Uterine smooth muscle cell (primary cell): ENCODE measurements at places on chromosomes 13 and 19. TPM values are rescaled to one million over a fixed set of nuclear protein-coding genes. Genes with fewer than 3 reads are reported as not detected.

The ZNF223 gene
- 3.7 and 4.1 TPM in 2 replicates for total RNA-seq

The PCDH8 gene
- not detected in 2 replicates for total RNA-seq

The SMIM44 gene
- total RNA-seq: not detected in 2 replicates

The KLK14 gene
- total RNA-seq: not detected in 2 replicates

The IGLON5 gene
- not detected in 2 replicates for total RNA-seq

The KIR3DL1 gene
- total RNA-seq: not detected in 2 replicates

The SOX1 gene
- not detected in 2 replicates for total RNA-seq

The KISS1R gene
- not detected in 2 replicates for total RNA-seq

The GRK1 gene
- 0.11 TPM in 1 of 2 replicates, not detected in the other for total RNA-seq

The RYR1 gene
- total RNA-seq: under 0.01 and 0.11 TPM in 2 replicates

The MRPS12 gene
- total RNA-seq: 31.9 and 41.2 TPM in 2 replicates

The ELSPBP1 gene
- total RNA-seq: not detected in 2 replicates

The FBXO27 gene
- total RNA-seq: 1.3 and 3.4 TPM in 2 replicates

The ATP4A gene
- not detected in 2 replicates for total RNA-seq

The COL5A3 gene
- total RNA-seq: 1.5 and 4.8 TPM in 2 replicates

The CTXN1 gene
- 1.1 and 2.6 TPM in 2 replicates for total RNA-seq

The AZU1 gene
- total RNA-seq: not detected in 2 replicates

The CEBPA gene
- total RNA-seq: 0.11 and 0.25 TPM in 2 replicates

The CEACAM4 gene
- total RNA-seq: not detected in 2 replicates

The LRRC8E gene
- total RNA-seq: 9.2 and 10.7 TPM in 2 replicates

The ARID3A gene
- 15.5 and 18.6 TPM in 2 replicates for total RNA-seq

The TMEM38A gene
- 0.77 and 1.4 TPM in 2 replicates for total RNA-seq
